ENCODE measurements at places on chromosomes 6 and 20. TPM values are rescaled to one million over a fixed set of nuclear protein-coding genes. Genes with fewer than 3 reads are reported as not detected.

- H3K36me3 ChIP-seq, result no peaks in the 10 kb centered on the region
- no peaks in the 10 kb centered on the region for H3K27me3 ChIP-seq
- H3K4me3 ChIP-seq, result no peak overlapping the region
- no peak overlapping the region for H3K27ac ChIP-seq
Observed at GRCh38 chr6:259316-259715, 33.0 kb upstream of the DUSP22 start.

DNA sequence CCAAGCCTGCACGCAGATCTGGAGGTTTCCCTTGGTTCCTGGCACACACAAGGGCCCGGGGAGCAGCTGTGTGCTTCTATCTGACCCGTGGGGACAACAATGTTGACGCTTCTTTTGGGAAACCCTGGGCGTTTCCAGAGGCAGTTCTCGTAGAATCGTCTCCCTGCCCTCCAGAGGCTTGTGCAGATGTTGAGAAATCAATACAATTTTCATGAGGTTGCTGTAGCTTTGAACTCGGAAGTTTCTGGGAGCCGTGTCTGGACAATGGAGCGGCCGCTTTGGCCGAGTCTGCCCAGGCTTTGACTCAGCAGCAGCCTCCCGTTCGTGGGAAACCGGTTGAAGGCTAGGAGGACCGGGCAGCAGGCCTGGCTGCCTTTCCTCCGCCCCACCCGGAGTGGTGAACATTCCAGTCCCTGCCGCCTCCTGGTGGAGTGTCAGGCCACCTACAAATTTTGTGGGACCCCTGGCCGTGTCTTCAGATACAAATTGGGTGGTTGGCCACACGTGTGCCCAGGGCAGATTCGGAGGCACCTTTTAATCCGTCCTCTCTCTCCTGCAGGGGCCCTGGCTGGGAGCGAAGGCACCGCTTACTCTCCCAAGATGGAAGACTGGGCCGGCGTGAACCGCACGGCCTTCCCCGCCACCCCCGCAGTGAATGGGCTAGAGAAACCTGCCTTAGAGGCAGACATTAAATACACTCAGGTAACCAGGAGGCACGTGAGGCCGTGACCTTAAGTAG, 2.7 kb downstream of the PAX1 start:
- H3K27ac ChIP-seq, result no peak overlapping the region
- H3K36me3 ChIP-seq, result no peaks in the 10 kb centered on the region
- no peak for DNase-seq
- H3K4me3 ChIP-seq, result no peak overlapping the region
- H3K27me3 ChIP-seq, result peaks cover 4% of the 10 kb centered on the region

DNA sequence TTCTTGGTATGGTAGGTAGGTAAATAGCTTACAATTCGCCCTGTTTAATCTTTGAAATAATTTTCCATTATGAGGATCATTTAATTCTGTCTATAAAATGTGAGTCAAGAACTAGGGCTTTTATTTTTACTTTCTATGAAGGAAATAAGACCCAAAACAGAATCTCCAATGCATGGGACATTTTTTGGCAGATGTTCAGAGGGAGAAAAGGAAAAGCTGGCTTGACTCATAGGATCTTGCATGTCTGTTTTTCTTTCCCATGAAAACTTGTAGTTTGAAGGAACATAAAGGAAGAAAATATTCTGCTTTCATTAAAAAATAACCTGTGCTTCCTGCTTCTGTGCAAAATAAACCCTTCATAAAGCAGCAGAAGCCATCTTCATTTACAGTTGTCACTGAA, 143.1 kb upstream of the INSM1 start:
- no peak overlapping the region for H3K4me3 ChIP-seq
- no peak overlapping the region for H3K27ac ChIP-seq
- H3K4me1 ChIP-seq, result no peaks in the 10 kb centered on the region
- no peaks in the 10 kb centered on the region for H3K36me3 ChIP-seq
- DNase-seq, result no peak
- H3K27me3 ChIP-seq, result no peaks in the 10 kb centered on the region

GRCh38 chr20:34834459-34834893, 9.0 kb upstream of the NCOA6 start:
- H3K4me1 ChIP-seq, result no peaks in the 10 kb centered on the region
- H3K27ac ChIP-seq, result no peak overlapping the region
- no peak for DNase-seq
- no peak overlapping the region for H3K4me3 ChIP-seq
- H3K27me3 ChIP-seq, result no peaks in the 10 kb centered on the region

- H3K27me3 ChIP-seq, result no peaks in the 10 kb centered on the region
- no peaks in the 10 kb centered on the region for H3K36me3 ChIP-seq
- DNase-seq, result no peak
- H3K27ac ChIP-seq, result no peak overlapping the region
- no peaks in the 10 kb centered on the region for H3K4me1 ChIP-seq
- no peak overlapping the region for H3K4me3 ChIP-seq
Observed at GRCh38 chr6:134145786-134146185, 93.4 kb upstream of the SLC2A12 start.

GRCh38 chr20:57435498-57436222, 44.5 kb downstream of the RBM38 start:
- peaks cover 57% of the 10 kb centered on the region for H3K4me1 ChIP-seq
- no peaks in the 10 kb centered on the region for H3K27me3 ChIP-seq
- H3K4me3 ChIP-seq, result peak overlapping the region; percentile 38
- no peak overlapping the region for H3K27ac ChIP-seq
- DNase-seq, result peak; percentile 47
- no peaks in the 10 kb centered on the region for H3K36me3 ChIP-seq

DNA sequence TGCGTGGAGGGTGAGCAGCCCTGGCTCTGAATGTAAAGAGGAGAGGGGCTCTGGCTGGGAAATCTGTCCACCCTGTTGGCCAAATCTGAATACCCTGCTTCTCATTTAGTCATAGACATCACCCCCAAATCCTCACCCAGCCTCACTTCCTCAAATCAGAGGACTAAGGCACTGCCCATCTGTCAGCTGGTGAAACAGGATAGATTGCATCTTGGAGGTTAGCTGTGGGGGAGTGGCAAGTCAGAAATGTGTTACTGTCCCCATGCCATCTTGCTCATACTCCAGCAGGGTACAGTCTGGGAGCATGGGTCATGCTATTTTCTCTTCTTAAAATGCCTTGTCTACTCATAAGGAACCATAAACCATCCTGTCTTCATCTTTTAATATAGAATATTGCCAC, 9.5 kb upstream of the DTNBP1 start:
- H3K27me3 ChIP-seq, result no peaks in the 10 kb centered on the region
- DNase-seq, result no peak
- no peaks in the 10 kb centered on the region for H3K4me1 ChIP-seq
- H3K4me3 ChIP-seq, result no peak overlapping the region
- no peaks in the 10 kb centered on the region for H3K36me3 ChIP-seq

- H3K4me3 ChIP-seq, result no peak overlapping the region
- no peak overlapping the region for H3K27ac ChIP-seq
- no peaks in the 10 kb centered on the region for H3K4me1 ChIP-seq
- no peaks in the 10 kb centered on the region for H3K36me3 ChIP-seq
Observed at GRCh38 chr6:162116902-162117525, 610.6 kb downstream of the PRKN start.

GRCh38 chr6:43074847-43075669, 1.1 kb upstream of the PTK7 start:
- DNase-seq, result no peak
- H3K27me3 ChIP-seq, result peaks cover 9% of the 10 kb centered on the region
- no peak overlapping the region for H3K27ac ChIP-seq
- peaks cover 7% of the 10 kb centered on the region for H3K4me1 ChIP-seq

GRCh38 chr6:128952902-128953301, 70.0 kb downstream of the LAMA2 start:
- no peak for DNase-seq
- H3K4me1 ChIP-seq, result no peaks in the 10 kb centered on the region
- H3K27ac ChIP-seq, result no peak overlapping the region
- H3K4me3 ChIP-seq, result no peak overlapping the region
- no peaks in the 10 kb centered on the region for H3K36me3 ChIP-seq

DNA sequence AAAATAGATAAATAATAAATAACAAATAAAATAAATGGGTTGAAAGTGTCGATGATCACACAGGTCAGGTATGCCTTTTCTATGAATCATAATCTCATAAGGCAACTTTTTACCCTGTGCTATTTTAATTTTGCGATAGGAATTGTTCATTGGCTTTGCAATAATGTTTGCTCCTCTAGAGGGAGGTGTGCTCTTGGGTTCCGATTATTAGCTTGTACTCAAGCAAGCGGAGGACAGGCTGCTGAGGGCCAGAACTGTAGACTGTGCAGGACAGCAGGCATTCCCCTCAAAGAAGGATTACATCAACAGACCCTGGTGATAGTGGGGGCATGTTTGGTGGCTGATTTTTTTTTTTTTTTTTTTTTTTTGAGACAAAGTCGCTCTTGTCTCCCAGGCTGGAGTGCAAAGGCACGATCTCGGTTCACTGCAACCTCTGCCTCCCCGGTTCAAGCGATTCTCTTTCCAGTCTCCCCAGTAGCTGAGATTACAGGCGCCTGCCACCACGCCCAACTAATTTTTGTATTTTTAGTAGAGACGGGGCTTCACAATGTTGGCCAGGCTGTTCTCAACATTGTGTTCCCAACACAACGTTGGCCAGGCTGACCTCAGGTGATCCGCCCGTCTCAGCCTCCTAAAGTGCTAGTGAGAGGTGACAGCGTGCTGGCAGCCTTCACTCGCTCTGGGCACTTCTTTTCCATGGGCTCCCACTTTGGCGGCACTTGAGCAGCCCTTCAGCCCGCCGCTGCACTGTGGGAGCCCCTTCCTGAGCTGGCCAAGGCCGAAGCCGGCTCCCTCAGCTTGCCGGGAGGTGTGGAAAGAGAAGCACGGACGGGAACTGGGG, 35.6 kb downstream of the RIOK1 start:
- H3K4me3 ChIP-seq, result no peak overlapping the region
- no peaks in the 10 kb centered on the region for H3K27me3 ChIP-seq
- no peak overlapping the region for H3K27ac ChIP-seq
- no peaks in the 10 kb centered on the region for H3K4me1 ChIP-seq
- H3K36me3 ChIP-seq, result no peaks in the 10 kb centered on the region

- H3K36me3 ChIP-seq, result no peaks in the 10 kb centered on the region
- peaks cover 2% of the 10 kb centered on the region for H3K27me3 ChIP-seq
- no peak for DNase-seq
Observed at GRCh38 chr6:166201878-166202277, 34.2 kb upstream of the TBXT start.

GRCh38 chr20:41361757-41362747, 4.6 kb downstream of the EMILIN3 start:
- H3K27ac ChIP-seq, result no peak overlapping the region
- no peaks in the 10 kb centered on the region for H3K4me1 ChIP-seq
- no peak for DNase-seq
- H3K36me3 ChIP-seq, result no peaks in the 10 kb centered on the region
- H3K4me3 ChIP-seq, result no peak overlapping the region

DNA sequence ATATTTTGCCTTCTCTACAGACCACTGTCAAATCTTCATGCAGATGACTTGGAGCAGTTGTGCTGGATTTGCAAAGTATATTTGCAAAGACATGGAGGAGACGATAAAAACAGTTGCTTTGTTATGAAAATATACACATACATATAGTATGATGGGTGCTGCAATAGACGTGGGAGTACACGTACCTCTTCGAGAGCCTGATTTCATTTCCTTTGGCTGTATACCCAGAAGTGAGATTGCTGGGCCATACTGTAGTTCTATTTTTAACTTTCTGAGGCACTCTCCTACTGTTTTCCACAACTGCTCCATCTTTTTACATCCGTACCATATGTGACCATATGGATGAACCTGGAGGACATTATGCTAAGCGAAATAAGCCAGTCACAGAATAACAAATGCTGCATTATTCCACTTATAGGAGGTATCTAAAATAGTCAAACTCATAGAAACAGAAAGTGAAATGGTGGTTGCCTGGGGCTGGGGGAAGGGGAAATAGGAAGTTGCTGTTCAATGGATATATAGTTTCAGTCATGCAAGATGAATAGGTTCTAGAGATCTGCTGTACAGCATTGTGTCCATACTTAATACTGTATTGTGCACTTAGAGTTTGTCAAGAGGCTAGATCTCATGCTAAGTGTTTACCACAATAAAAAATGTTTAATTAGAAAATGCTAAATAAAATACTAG, 223.8 kb downstream of the HAO1 start:
- H3K27ac ChIP-seq, result no peak overlapping the region
- H3K36me3 ChIP-seq, result no peaks in the 10 kb centered on the region
- DNase-seq, result no peak
- H3K4me3 ChIP-seq, result no peak overlapping the region

GRCh38 chr6:170111816-170112582, 178.9 kb downstream of the DLL1 start:
- no peak overlapping the region for H3K27ac ChIP-seq
- no peaks in the 10 kb centered on the region for H3K27me3 ChIP-seq
- H3K4me3 ChIP-seq, result no peak overlapping the region
- no peaks in the 10 kb centered on the region for H3K36me3 ChIP-seq
- no peak for DNase-seq
- no peaks in the 10 kb centered on the region for H3K4me1 ChIP-seq

- H3K4me1 ChIP-seq, result no peaks in the 10 kb centered on the region
- no peaks in the 10 kb centered on the region for H3K27me3 ChIP-seq
- no peak overlapping the region for H3K4me3 ChIP-seq
Observed at GRCh38 chr6:67221226-67221625, 1413.9 kb upstream of the ADGRB3 start.

- no peak for DNase-seq
- H3K36me3 ChIP-seq, result no peaks in the 10 kb centered on the region
- no peak overlapping the region for H3K4me3 ChIP-seq
Observed at GRCh38 chr6:72905705-72906478, 284.0 kb downstream of the KCNQ5 start.

DNA sequence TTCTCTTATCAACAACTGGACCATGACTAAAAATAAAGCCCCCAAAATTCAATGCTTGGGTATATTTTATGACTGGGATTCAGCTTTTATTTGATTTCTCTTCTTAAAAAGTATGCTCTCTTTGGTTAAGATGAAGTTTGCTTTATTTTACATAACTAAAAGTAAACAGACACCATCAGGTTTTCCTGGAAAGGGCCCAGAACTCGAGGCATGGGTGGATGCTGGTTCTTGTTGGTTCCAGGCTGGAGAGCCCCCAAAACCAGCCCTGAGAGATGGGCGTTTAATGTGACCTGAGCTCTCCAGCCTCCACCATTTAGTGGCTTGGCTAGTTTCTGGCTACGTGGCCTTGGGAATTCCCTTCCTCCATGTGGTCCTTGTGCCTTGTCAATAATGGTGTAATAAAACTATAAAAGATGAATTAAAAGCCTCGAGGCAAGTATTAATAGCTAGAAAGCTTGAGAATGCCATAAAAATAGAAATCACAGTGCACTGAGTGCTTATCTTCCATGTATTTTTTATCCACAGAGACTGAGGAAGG, 34.1 kb downstream of the BANF2 start:
- no peak for DNase-seq
- H3K27me3 ChIP-seq, result no peaks in the 10 kb centered on the region
- H3K36me3 ChIP-seq, result no peaks in the 10 kb centered on the region
- H3K4me1 ChIP-seq, result no peaks in the 10 kb centered on the region
- no peak overlapping the region for H3K27ac ChIP-seq
- no peak overlapping the region for H3K4me3 ChIP-seq

Gene LST1
- total RNA-seq, result 22.0 TPM

Gene LY6G6D
- total RNA-seq, result not detected

Gene HSP90AB1
- 2,400 TPM for total RNA-seq

Gene KIF25
- not detected for total RNA-seq

Gene TAPBP
- 213 TPM for total RNA-seq

Gene LGSN
- total RNA-seq, result not detected
